ENCODE measurements at places on chromosomes 7 and 10.

GRCh38 chr10:131996466-131997365 is 15.0 kb upstream of the BNIP3 start:
- DNase-seq, result no peak

- no peak for DNase-seq
These were observed 5.8 kb downstream of the RASGEF1A start for GRCh38 chr10:43260911-43261577.

- no peak for DNase-seq
These were observed 80.5 kb downstream of the C10orf105 start for GRCh38 chr10:71638822-71639719.

- DNase-seq, result no peak
These were observed 63.1 kb downstream of the EEPD1 start for GRCh38 chr7:36216063-36216684.

DNA sequence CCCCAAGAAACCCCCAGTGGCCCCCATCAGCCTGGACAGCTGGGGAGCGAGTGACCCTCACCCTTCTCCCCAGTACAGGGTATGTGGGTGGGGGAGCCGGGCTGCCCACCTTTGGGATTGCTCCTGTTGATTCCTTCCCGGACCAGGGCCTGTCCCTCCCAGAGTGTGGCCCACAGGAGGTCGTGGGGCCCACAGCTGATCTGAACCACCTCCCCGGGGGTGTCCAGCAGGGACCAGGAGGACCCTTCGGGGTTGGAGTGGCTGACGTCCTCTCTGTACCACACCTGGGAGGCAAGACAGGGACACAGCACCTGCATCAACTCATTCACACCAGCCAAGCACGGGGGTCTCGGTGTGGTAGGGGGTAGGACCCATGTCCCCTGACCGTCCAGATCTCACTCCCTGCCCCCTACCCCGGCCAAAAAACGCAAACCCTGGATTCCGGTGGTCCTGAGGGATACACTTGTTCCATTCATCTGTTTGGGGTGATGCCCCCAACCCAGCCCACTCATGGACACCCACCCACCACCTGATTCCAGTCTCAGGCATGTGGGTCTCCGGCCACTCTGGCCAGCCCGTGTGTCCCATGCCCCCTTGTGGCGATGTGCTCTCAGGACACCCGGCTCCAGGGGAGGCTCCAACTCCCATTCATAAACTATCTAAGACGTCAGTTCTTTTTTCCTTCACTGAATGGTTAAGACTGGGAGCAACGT is 10.9 kb downstream of the TECPR1 start:
- DNase-seq, result no peak

DNA sequence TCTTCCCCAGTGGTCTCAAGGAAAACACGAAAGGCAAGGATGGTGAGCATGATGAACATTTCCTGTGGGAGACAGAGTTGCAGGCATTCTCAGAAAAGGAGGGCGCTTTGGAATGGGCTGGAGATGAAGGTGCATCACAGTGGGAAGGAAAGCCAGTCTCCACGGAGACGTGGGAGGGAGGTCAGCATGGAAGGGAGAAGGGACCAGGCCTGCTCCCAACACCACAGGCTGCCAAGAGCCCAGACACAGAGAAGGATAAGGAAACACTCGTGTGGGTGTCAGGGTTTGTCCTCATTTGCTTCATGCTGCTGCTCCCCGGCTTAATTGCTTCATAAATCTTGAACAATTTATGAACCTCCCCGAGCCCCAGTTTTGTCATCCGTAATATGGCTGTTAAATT is 231.5 kb upstream of the ZNF32 start:
- DNase-seq, result no peak

DNA sequence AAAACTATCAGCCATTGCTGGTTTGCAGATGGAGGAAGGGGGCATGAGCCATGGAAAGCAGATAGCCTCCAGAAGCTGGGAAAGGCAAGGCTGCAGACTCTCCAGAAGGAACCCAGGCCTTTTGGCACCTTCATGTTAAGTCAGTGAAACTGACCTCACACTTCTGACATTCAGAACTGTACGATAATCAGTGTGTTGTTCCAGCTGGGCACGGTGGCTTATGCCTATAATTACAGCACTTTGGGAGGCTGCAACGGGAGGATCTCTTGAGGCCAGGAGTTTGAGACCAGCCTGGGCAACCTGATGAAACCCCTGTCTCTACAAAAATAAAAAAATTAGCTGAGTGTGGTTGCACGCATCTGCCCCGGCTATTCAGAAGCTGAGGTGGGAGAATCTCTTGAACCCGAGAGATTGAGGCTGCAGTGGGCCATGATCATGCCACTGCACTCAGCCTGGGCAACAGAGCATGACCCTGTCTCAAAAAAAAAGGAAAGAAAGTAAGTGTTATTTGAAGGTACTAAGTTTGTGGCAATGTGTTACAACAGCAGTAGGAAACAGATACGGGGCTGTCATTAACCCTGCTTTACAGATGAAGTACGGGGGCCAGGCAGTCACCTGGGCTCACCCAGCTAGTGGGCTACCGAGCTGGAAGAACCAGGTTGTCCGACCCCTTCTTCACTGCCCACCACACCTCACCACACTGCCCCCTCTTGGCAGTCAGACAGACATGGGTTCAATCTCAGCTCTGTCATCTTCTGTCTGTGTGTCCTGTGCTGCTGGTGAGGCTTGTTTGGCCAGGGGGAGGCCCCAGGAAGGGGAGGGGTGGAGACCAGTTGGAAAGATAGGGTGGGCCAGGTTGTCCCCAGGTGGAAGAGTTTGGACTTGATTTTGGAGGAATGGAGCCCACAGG is 18.3 kb downstream of the CHST3 start:
- no peak for DNase-seq

- no peak for DNase-seq
These were observed 70.5 kb downstream of the COPG2 start for GRCh38 chr7:130598056-130598455.

DNA sequence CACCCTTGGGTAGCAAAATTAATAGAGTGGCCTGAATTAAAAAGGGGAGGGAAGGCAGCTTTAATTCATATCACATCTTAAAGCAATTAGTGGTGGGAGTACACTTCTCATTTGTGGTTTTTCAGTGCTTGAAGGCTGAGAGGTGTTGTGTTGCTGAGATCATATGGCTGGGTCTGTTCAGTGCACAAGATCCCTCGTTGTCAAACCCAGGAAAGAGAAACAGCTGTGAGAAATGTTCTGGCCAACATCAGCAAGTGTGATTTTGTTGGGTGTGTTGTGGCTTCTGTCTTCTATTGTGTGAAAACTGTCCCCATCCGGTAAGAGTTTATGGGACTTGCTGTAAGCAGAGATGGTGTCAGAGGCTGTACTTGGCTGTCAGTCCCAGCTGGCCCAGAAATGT is 197.9 kb upstream of the BMPER start:
- no peak for DNase-seq

DNA sequence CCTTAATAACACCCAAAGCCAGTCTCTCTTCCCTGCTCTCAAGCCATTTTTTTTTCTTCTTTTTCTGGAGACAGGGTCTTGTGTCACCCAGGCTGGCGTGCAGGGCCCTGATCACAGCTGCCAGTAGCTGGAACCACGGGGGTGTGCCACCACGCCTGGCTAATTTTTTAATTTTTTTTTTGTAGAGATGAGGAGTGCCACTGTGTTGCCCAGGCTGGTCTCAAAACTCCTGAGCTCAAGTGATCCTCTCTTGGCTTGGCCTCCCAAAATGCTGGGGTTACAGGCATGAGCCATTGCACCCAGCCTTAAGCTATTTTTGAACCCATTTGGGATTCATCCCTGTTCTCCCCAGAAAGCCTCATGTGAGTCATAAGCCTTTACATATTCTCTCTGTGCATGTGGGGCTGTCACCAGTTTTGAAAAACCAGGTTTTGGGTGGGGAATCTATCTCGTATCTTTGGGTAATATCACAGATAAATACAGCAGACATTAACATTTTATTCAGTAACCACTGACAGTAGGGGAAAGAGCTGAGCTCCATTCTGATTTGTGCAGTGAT is 15.5 kb downstream of the ZNF487 start:
- DNase-seq, result no peak

DNA sequence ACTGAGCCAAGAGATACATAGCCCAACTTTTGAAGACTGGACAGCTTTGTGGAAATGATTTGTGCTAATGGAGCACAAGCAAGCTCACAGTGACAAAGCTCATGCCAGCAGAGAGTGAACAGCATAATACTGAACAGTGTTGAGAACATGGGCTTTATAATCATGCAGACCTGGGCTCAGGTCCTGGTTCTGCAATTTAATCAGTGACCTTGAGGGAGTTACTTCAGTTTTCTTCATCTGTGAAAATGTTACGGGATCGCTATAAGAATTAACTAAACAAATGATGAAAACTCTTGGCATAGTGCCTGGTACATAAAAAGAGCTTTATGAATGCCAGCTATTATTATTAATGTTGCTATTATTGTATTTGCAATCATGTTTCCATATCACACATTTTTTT is 690.5 kb upstream of the LRRN3 start:
- no peak for DNase-seq

GRCh38 chr10:70662362-70663220 is 9.7 kb upstream of the ADAMTS14 start:
- DNase-seq, result no peak

DNA sequence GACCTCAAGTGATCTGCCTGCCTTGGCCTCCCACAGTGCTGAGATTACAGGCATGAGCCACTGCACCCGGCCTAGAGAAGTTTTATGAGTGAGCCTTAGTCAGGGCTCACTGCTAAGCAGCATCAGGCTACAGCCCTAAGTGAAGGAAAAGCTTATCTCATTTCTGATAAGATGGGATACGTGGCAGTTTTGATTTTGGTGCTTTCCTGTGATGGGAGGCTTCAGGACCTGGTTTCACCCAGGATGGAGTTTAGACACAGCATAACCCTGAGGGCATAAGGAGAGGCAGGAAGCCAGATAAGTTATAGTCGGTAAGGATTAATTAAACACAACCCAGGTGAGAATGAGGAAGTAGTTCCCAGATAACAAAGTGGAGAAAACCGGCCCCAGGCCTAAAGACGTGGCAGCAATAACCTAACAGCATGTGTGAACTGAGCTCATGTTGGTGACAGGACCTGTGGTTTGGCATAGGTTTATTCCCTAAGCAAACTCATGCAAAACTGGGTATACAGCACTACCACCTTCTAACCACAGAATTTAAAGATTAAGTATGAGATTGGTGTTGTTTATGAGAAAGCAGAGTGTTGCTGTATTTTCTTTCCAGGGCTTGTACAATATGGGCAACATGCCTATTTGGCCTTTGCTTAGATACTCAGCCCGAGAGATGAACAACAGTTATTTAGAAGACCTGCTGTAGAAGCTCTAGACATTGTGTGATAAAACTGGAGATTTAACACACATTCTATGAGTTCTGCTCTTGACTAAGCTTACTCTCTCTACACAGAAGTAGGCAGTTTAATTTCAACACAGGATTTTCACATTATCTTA is 119.4 kb downstream of the COL28A1 start:
- no peak for DNase-seq

DNA sequence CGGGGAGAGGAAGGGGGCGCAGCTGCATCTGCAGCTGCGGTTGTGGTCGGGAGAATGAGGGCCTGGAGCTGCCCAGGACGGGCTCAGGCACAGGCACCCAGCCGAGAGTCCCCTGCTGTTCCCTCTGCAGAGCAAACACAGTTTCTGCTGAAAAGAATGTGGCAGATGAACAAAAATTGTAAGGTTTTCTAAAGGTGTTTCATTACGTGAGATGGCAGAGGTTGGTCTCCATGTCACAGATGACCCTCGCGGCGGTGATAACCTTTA is 456.2 kb downstream of the DNAJB6 start:
- no peak for DNase-seq

- DNase-seq, result no peak
These were observed 199.7 kb upstream of the PITRM1 start for GRCh38 chr10:3372281-3372680.

GRCh38 chr10:71138166-71138830 is 74.1 kb upstream of the UNC5B start:
- no peak for DNase-seq

GRCh38 chr7:12401538-12402364 is 1.9 kb downstream of the VWDE start:
- no peak for DNase-seq

- DNase-seq, result no peak
These were observed 51.9 kb upstream of the CHST15 start for GRCh38 chr10:124145109-124145870.

GRCh38 chr7:157339777-157340677 is 3.2 kb downstream of the DNAJB6 start:
- DNase-seq, result no peak

DNA sequence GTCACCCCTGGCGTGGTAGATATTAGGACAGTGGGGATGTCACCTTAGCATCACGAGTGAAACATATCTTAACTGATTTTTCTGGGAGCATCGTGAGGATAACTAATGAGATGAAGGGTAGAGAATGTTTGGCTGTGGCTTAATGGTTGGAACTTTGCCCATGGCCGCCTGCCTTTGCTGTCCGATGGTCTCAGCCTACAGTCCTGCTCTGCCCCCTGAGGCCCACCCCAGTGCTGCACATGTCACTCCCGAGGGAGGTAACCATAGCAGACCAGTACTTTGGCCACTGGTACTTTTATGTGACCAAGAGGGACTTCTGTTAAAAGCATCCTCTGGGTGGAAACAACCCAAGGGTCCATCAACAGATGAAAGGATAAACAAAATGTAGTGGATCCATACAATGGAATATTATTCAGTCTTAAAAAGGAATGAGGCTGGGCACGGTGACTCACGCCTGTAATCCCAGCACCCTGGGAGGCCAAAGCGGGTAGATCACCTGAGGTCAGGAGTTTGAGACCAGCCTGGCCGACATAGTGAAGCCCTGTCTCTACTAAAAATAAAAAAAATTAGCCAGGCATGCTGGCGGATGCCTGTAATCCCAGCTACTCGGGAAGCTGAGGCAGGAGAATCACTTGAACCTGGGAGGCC is 58.4 kb downstream of the TACR2 start:
- DNase-seq, result no peak

- DNase-seq, result no peak
These were observed 2.3 kb upstream of the CREB5 start for GRCh38 chr7:28409716-28410627.

- DNase-seq, result no peak
These were observed 209.4 kb upstream of the FOXK1 start for GRCh38 chr7:4472728-4473127.

GRCh38 chr10:77939561-77940001 is 13.0 kb upstream of the DLG5 start:
- DNase-seq, result no peak

GRCh38 chr7:157444011-157444842 is 107.4 kb downstream of the DNAJB6 start:
- no peak for DNase-seq
